ENCODE measurements at places on chromosomes 5 and 9.

- no peak for DNase-seq
Measured at GRCh38 chr9:134410071-134410834, 84.0 kb downstream of the RXRA start.

DNA sequence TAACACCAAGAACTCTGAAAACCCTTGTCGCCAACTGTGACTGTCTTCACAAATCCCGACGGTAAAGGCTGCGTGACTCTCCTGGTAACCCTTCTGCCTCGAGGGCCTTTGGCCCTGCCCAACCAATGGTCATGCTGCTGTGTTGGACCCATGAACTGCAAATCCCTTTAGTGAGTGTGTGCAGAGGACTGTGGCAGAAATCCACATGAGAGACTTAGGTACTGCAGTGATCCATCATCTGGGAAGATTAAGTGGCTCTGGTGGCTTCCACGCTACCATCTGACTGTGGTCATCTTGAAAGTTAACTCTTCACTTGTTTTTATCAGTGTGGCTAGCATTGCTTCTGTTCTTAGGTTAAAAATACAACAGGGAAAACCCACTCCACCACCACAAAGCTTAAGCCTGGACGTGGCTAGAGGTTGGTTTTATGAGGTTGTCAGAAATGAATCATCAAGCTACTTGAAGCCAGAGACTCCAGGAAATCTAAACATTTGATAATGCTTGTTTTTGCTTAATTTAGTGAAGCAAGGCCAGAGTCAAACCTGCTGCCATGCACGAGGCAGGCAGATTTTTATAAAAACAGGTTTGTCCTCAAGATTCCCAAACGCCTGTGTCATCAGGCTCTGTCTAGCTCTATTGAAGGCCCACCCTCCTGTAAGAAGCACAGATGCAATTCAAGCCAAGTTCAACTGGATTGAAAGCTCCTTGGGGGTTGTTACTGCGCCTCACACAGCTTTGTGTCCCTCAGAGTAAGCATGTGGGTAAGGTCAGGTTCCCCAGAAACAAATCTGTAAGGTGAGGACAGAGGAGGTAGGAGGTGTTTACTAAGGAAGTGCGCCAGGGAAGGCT, 52.7 kb upstream of the ERCC6L2 start:
- no peak for DNase-seq

DNA sequence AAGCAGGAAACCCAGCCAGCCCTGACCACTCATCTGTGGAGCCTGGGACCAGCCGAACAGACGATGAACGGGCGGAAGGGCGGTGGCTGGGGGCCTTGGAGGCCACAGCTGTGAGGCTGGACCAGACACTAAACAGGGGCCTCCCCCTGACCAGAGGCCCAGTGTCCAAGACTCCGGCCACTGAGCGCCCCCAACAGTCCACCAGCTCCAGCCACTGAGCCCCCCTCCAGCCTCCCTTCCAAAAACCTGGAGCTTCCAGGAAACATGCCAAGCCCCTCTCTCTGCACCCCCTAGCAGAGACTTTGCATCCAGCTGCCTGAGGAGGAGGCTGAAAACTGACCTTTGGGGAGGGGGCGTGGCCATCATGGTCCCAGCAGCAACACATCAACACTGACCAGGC, 23.2 kb downstream of the CNTFR start:
- no peak for DNase-seq

GRCh38 chr9:36445800-36446361, 45.8 kb upstream of the RNF38 start:
- no peak for DNase-seq

DNA sequence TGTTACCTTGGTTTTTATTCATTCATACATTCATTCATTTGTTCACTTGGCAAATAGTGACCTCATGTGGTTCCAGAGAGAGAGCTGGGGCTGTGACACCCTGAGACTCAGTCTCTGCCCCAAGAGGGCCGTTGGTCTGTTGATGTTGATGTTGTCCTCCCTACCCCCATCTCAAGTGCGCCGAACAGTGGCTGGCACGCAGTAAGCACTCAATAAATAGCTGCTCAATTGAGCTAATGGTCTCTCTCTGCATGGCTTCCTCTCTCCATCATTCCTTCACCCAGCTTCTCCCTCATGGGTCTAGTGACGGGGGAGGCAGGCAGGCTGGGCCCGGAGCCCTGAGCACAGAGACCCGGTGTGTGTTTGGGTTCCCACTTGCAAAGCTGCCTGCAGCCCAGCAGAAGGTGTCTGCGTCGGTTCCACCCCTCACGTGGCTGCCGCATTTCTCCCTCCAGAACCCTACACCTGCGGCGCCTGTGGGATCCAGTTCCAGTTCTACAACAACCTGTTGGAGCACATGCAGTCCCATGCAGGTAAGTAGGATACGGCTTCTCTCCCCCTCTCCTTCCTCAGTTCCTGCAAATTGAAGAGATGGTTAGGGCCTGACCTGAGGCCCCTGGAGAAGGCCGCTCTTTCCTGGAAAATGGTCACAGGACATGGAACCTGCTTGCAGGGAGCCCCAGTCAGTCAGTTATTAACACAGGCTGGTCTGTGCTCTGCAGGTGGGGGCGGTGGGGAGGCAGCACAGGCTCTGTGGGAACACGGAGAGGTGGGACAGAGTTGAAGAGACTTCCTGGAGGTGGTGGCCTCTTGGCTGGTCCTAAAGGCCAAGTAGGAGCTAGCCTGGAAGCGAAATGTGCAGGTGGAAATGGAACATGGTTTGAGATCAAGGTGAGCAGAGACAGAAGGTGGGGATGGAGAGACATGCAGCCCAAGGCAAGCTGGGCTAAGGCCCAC, 42.0 kb downstream of the AMBP start:
- DNase-seq: no peak

DNA sequence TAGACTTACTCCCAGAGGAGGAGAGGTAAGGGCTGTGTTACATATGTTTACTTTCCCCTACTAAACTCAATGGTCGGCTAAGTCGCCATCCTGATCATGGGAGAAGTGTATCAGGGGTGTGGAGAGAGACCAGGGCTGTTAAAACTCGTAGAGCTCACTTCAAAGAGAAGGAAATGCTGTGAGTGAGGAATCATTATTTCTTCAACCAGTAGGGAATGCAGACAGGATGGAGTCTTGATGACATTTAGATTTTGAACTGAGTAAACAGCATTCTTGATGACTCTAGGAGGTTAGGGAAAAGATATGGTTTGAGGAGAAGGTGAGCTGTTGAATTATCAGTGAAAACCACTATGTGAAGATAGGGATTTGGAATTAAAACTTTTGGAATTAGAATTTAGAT, 17.3 kb downstream of the RECK start:
- DNase-seq: no peak

DNA sequence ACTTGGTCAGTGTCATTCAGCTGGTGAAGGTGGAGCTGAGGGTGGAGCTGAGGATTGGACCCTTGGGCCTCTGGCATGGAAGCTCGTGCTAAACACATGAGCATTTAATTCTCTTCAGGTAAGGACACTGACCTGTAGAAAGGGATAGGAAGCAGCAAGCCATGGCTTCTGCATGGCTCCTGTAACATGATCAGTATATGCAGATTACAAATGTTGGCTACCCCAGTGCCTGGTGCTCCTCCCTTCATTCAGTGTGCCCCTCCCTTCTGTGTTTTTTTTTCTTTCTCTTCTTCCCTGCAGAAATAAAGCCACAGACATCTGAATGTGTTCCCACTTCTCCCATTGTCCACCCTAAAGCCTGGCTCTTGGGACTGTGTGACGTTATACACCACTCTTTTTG, 52.9 kb downstream of the ARHGAP26 start:
- DNase-seq: no peak

DNA sequence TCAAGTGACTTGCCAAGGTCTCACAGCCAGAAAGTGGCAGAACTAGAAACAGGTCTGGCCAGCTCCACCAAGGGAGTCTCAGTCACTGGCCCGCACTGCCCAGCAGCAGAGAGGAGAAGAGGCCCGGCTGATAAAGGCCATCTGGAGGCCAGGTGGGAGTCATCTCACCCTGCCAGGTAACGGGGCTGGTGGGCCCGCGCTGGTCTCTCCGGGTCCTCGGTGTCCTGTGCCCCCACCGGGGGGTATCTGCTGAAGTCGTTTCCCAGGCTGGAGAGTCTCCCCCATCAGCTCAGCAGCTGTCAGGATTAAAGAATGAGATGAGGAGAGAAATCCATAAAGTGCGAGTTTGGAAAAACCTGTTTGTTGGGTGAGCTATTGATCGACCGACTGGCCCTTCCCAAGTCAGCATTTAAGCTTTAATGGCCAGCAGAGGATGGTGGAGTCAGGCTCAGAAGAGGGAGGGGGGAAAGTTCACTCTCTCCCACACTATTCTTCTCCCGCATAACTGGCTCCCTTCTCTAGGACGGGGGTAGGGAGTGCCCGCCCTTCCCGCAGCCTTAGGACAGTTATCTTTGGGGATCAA, 30.3 kb downstream of the LMX1B start:
- DNase-seq: no peak

GRCh38 chr9:130824643-130825350, 10.3 kb upstream of the ABL1 start:
- no peak for DNase-seq

- no peak for DNase-seq
Measured at GRCh38 chr9:75142202-75142601, 53.9 kb downstream of the OSTF1 start.

GRCh38 chr5:147286296-147286695, 51.5 kb downstream of the STK32A start:
- DNase-seq: no peak

DNA sequence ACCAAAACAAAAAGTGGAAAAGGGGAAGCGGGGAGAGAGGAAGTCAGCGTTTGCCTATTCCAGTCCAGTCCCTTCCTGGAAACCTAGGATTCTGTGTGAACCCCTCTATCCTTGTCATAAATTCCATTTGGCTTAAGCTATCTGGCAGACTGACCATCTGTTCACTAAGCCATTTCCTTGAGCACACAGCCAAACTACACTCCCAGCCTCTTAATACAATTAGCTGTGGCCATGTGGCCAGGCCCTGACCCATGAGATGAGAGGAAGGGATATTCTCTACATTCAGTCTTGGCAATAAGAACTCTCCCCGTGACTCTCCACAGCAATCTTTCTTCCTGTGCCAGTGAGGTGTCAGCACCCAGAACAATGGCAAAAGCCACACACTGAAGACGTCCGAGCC, 424.8 kb downstream of the TLE1 start:
- DNase-seq: no peak

DNA sequence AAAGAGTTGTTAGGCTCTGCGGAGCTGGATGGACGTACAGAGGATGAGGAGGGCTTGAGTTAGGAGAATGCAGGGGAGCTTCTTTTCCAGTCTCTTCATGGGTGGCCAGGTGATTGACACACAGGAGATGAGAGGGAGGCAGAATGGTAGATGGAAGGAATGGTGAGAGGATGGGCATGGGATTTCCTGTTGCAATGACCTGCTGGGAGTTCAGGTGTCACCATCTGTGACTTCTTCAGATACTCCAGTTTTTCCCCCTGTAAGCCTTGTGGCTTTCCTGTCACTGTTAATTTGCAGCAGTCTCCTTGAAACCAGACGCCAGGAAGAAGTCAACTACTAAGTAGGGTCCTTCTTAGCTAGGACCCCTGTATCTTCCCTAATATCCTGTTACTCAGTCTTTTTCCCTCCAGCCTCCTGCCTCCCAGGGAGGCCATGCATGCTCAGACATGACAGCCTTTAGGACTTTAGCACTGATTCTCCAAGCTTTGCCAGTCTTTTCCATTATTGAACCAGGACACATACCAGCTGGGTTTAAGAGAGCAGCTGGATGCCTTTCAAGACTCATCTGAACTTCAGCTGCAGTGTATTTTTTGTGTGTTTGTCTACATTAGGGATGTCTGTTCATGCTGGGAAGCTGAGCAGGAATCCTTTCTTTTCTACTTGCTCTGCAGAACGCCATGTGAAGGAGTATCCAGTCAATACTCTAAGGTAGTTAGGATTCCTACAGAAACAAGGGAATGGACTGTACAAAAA, 67.2 kb upstream of the CD180 start:
- no peak for DNase-seq

GRCh38 chr5:158758675-158759074, 341.0 kb downstream of the EBF1 start:
- DNase-seq: no peak

- DNase-seq: no peak
Measured at GRCh38 chr5:78799266-78800017, 150.9 kb upstream of the LHFPL2 start.

DNA sequence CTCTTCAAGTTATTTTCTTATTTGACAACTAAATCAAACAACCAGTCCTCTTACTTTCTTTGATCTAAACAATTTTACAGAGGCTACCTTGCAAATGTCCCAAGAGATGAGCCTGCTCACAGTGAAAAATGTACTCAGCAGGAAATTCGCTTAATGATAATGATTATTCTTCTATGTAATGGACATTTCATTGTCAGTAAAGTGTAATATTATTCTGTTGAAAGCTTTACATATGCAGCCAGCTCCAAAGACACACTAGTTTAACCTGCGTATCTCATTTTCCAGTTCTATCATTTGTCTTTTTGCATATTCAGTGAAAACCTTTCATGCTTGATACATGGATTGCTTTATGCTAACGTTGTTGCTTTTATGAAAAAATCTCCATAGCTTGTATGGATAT, 758.7 kb upstream of the ZNF608 start:
- no peak for DNase-seq

- DNase-seq: no peak
Measured at GRCh38 chr9:36485647-36486328, 85.7 kb upstream of the RNF38 start.

GRCh38 chr5:321230-321725, at the start of gene AHRR:
Gene AHRR, plus strand, starts transcription at chr5:321714. Its CDS starts 22,189 bp downstream, at chr5:343903.
- DNase-seq: no peak

DNA sequence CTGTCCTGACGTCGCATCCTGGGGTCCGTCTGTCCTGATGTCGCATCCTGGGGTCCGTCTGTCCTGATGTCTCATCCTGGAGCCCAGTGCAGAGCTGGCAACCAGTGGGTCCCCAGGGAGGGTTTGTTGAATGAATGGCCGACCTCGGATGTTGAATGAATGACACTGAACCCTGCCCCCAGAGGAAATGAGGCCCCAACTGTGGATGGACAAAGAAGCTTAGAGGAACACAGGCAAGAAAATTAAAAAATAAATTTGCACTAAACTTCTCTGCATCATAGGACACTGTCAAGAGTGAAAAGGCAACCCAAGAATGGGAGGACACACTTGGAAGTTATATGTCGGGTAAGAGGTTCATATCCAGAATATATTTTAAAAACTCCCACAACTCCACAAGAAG, 47.7 kb upstream of the NOTCH1 start:
- no peak for DNase-seq

DNA sequence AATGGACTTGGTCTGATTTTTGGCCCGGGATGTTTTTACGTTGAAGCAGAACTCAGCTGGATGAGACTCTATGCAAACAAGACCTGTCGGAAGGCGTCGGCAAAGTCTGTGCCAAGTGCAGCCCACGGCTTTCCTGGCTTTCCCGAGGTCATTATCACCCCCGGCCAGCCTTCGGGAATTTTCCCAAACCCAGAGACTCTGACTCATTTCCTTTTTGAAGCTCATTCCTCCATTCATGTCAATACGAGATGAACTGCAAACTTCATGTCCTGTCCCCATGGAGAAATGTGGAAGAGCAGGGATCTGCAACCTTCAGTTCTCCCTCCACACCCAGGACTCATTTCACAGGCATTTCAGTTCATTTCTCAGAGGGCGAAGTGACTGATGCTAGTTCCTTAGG, 95.3 kb downstream of the IRX2 start:
- no peak for DNase-seq
